DMS153 (cell line): ENCODE measurements at places on chromosomes 4 and X.

DNA sequence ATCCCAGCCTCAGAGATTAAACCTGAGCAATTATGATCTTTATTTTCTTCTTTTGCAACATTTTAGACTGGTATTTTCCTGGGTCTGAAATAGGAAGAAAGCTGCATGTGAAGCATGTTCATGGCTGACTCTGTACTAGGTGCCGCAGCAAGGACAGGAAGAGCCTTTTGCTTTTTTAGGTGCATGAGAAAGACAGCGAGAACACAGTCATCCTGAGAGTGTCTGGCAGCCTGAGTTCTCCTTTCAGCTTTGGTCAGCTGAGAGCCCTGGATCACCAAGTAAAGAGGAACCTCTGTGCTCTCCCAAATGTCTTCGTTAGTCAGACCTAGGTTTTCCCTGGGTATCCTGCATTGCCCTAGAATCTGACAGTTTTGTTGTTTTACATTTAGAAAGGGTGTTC is 29.8 kb downstream of the FAM149A start:
- DNase-seq = no peak

- DNase-seq = no peak
Measured at GRCh38 chrX:10217198-10217597, 60.4 kb downstream of the CLCN4 start.

- no peak for DNase-seq
Measured at GRCh38 chr4:119559044-119559647, 69.5 kb downstream of the PDE5A start.

GRCh38 chr4:124079174-124079780 is 633.3 kb downstream of the ANKRD50 start:
- no peak for DNase-seq

GRCh38 chrX:123822965-123823364 is 36.9 kb upstream of the XIAP start:
- no peak for DNase-seq
